NCI-H345 (cell line): ENCODE measurements at places on chromosomes 4 and X.

DNA sequence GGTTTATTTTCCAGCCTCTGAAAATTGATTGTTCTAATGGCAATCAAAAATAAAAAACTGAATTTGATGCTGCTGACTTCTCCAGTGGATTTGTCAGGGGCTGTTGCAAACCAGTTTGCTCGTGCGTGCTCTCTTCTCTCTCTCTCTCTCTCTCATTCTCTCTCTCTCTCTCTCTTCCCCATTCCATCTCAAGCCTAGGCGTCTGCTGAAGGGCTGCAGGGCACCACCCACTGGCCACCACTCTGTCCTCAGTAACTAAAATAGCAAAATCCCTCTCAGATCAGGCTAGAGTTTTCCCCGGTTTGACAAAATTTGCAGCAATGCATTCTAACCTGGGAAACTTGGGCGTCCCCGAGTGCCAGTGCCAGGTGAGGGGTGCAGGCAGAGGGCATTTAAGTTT is 19.4 kb downstream of the NKX6-1 start:
- no peak for DNase-seq

- DNase-seq: no peak
Observed at GRCh38 chr4:14496969-14497368, 505.3 kb upstream of the CPEB2 start.

DNA sequence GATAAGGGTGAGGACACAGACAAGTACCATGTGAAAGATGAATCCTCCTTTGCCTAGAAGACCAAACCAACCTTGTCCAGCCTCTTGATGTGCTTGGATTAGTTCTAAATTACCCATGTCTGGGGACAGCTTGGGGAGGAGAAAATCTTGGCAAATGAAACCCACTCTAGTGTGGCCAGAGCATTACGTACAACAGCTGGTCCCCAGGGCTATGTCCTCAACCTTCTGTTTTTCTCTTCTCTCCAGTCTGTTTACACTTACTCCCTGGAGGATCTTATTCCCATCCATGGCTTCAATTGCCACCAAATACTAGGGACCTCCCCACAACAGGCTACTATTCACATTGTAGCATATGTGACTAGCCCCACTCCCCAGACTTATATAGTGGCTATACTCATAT is 384.5 kb downstream of the OPHN1 start:
- DNase-seq: no peak

- peak; percentile 51 for DNase-seq
Observed at GRCh38 chr4:15654593-15655222, 449 bp downstream of the FBXL5 start.

DNA sequence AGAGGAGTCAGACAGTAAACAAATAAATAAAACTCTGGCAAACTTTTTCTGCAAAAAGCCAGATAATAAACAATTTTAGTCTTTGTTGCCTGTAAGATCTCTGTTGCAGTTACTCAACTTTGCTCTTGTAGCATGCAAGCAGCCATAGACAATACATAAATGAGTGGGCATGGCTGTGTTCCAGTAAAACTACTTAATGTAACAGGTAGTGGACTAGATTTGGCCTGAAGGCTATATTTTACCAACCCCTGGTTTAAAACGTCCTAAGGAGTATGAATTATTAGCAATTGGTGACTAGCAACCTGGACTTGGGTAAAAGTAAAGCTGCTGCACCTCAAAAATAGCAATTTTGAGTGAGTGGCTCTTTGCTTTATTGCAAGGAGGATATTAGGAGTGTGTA is 30.9 kb downstream of the SLAIN2 start:
- DNase-seq: peak; percentile 0
